ENCODE measurements at places on chromosomes 6 and 20. TPM values are rescaled to one million over a fixed set of nuclear protein-coding genes. Genes with fewer than 3 reads are reported as not detected.

DNA sequence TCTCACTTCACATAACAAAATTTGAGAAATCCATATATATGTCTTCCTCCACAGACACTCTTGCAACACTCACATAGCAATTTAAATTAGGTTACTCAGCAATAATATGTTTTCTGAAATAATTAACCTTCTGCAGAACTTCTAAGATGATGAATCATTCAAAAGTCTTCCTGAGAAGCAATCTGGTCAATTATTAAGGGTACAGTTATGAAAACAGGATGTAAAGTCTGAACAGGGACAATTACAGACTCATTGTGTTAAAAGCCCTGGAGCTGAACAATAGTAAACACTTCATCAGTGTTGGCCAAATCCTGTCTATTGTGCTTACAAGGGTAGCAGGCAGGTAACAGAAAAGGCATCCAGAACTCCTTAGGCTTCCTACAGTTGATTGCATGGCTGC, 75.4 kb downstream of the FILIP1 start:
- no peak for DNase-seq

- no peak for DNase-seq
These were observed 100.5 kb upstream of the SLC22A23 start for GRCh38 chr6:3557336-3557735.

DNA sequence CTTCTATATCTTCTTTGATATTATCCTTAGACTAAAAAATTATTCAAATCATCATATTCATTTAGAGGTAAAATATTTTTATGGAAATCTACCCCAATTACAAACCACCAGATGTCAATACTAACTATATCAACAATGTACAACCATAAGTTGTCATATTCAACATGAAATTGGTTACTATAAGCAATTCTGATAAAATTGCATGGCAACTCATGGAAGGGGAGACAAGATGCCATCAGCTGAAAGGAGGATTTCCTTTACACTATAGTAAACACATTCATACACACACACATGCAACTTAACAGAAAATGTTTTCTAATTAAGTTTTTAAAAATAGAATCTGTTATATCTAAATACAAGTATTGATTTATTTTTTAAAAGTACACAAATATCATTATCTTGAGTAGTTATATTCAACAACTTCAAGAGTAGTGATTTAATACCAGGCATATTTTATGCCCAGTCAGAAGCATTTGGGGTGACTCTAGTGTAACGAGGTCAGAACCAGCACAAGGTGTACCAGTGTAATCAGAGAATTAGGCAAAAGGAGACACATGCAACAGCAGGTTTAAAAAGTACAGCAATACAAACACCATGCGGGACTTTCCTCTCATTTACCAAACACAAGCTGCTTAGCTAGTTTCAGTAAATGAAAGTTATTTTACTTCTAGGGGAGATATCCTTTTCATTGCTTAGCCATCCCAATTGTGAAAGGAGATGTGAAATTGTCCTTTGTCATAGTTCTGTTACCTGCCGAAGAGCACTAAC, 1.0 kb downstream of the FILIP1 start:
- DNase-seq = no peak

The REV3L gene
- 46.0 TPM for polyA plus RNA-seq

Measured in muscle of back (tissue), 13 donors.